ENCODE measurements at places on chromosomes 3 and 15. TPM values are rescaled to one million over a fixed set of nuclear protein-coding genes. Genes with fewer than 3 reads are reported as not detected.

DNA sequence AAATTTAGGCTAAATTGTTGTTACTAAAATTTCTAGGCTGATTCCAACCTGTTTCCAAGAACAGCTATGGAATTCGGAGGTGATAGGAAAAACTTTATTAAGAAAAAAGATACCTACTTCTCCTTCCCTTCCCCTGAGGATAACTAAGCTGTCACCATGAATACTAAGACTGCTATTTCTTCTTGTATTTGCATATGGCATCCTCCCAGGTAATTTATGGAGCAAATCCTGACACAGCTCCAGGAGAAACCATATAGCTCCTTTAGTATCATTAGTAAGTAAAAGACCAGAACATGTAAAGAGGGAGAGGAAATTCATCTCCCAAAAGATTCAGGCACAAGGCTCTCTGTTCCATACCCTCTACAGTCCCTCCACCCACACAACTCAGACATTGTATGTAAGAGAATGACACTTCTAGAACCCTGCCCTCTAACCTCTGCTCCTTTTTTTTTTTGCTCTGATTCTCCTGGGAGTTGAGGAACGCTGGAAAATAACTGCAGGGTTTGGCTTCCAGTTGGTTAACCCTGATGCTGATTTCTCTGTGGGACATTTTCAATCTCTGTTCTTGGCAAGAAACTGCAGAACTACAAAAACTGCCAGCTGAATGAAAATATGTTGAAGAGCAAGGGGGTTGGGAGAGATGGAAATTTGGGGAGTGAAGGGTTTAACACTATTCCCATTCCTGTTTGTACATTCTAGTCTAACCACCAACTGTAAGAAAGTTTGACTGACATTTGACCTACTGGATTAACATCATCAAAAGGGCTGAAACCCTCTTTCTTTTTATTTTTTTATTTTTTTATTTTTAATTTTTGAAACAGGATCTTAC is 14.2 kb upstream of the MAGI1 start:
- DNase-seq = no peak

DNA sequence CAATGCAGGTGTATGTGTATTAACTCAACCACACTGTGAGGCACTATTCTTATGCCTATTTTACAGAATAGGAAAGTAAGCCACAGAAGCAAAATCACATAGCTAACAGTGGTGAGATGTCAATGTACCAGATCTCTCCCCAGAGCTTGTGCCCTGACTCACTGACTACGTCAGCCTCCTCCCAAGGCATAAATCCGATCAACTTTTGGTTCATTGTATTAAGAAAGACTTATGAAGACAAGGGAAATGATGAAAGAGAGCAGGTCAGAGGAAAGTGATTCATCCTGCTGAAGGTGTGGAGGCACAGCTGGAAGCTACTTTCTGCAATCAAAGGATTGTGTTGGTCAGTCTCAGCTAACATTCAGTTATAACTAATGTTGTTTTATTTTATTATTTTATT is 33.0 kb upstream of the SV2B start:
- DNase-seq = no peak

DNA sequence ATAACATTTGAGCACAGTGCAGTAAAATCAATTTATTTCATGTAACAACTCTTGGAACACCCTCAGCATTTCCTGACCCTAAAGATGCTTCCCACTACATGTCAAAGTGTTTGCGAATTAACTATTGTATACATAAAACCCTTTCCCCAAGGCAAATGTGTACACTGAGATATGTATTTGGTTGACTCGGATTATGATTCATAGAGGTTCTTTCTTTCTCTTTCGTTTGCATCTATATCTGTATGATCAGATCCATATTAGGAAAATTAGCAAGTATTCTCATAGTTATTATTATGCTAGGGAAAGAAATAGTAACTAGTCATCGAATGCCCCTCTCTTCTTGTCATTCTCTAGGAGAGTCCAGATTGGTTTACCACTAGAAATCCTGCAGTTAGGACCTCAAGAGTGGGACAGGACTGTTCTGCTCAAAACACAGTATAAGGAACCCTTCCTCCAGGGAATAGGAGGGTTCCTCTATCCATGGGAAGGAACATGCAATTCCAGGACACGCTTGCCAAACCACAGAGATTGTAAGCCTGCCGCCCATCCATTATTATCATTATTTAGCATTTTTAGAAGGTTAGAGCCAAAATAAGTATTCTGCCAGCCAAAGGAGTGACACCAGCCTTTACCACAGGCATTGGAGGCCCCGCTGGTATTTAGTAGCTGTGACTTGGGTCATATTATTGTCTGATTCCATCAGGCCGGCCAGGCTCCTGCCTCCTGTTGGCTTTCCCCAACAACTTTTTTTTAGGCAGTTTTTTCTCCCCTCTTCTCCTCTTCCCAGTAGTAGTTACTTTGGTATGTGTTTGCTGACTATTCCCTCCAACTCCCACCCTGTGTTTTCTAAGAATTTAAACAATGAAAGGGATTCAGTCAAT is 100.7 kb downstream of the GALK2 start:
- no peak for DNase-seq

- no peak for DNase-seq
These were observed 123.6 kb upstream of the STRIT1 start for GRCh38 chr3:155417119-155417517.

DNA sequence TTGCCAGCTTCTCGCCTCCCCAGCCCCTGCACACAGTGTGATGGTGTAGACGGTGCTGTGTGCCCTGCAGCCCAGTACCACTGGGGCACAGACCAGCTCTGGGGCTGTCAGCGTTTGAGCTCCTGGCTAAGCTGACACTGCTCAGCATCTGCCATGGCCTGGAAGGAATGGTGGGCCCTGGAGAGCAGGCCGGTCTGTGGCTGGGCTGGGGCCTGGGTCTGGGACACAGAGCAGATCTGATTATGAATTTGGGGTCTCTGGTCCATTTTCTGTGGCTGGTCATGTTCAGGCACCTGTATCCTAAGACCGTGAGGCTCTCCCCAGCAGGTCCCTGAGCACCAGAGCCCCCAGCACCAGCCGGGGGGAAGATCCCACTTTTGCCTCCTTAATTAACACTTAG is 34.7 kb downstream of the HCN4 start:
- DNase-seq = no peak

GRCh38 chr3:52221563-52222318 is 3.7 kb downstream of the TLR9 start:
- DNase-seq = no peak

GRCh38 chr15:73283366-73283962 is 85.3 kb downstream of the HCN4 start:
- no peak for DNase-seq

- no peak for DNase-seq
These were observed 1.6 kb downstream of the GABPB1 start for GRCh38 chr15:50353251-50353974.

- DNase-seq = no peak
These were observed 4.8 kb upstream of the CCR5 start for GRCh38 chr3:46365737-46366524.

- no peak for DNase-seq
These were observed 450.9 kb downstream of the MAGI1 start for GRCh38 chr3:65587650-65588439.

GRCh38 chr15:50563756-50564155 is 17.3 kb upstream of the USP50 start:
- no peak for DNase-seq

GRCh38 chr15:76905855-76906254 is 715 bp upstream of the SCAPER start:
- peak; percentile 57 for DNase-seq

DNA sequence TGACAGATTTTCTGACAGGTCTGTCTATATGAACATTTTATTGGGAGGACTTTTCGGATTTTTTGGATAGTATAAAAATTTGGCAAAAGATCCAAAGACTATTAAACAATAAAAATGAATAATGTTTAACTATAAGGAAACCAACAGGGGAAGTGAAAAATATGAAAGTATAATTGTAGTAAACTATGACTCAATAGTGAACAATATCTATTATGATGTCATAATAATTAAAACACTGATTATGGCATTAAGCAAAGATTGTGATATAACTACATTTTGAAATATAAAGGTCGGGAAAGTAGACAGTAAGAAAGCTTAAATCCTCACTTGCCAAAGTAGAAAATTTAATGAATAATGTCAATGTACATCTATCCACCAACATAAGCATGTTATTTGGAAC is 44.3 kb upstream of the CNTN6 start:
- no peak for DNase-seq

DNA sequence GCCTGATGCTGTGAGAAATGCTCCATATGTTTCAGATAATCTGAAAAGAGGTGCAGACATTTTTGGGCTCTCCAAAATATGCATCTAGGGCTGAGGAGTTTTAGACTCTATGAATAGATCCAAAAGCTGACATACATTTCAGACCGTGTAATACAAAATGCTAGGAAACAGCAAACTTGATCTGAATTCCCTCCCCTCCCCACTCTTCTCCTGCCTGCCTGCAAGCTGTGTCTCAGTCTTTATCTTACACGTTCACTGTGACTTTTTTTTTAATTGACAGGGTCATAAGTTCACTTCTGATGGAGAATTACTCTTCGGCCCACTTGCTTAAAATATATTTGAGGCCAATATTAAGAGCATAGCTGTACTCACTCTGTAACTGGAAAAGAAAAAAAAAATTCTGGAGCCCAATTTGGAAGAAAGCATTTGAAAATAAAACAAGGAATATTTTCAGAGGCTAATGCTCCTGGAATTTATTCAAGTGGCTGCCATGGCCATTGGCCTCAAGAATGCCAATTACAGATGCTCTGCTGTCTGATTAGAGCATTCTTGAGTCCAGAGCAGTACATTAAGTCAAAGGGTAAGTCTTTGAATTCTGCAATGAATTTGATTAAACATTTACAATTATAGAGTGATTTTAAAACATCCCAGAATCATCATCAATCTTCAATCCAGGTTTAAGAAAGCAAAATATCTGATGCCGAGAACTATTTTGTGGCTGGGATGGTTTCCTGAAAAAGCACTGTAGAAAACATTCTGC is 146.2 kb upstream of the SEMA6D start:
- no peak for DNase-seq

GRCh38 chr3:189580190-189580589 is 51.0 kb upstream of the TP63 start:
- no peak for DNase-seq

DNA sequence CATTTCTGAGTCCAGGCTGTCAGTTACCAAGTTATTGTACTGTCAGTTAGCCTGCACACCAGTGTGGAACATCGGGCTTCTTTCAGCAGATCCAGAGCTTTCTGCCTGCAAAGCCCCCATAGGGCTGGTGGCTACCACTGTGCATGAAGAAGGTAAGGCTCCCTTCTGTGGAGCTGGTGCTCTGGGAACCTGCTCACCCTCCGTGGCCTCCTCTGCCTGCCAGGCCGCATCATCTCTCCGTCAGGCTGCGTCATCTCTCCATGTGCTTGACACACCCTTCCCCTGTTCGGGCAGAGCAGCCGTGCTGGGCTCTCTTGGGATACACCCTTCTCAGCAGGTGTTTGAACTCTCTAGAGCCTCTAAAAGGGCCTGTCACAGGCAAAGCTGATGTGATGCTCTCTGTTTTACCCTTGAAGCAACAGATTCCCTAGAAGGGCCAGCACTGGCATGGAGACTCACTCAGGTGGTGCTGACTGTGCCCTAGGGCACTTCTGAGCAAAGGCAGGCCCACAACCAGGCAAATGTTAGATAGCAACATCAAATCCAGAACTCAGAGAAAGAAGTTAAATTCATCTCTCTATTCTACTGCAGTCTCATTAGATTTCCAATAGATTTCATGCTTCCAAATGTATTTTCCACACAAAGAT is 261.1 kb downstream of the EPHB1 start:
- no peak for DNase-seq

- no peak for DNase-seq
These were observed 149.9 kb upstream of the LRTM1 start for GRCh38 chr3:55077726-55078125.

DNA sequence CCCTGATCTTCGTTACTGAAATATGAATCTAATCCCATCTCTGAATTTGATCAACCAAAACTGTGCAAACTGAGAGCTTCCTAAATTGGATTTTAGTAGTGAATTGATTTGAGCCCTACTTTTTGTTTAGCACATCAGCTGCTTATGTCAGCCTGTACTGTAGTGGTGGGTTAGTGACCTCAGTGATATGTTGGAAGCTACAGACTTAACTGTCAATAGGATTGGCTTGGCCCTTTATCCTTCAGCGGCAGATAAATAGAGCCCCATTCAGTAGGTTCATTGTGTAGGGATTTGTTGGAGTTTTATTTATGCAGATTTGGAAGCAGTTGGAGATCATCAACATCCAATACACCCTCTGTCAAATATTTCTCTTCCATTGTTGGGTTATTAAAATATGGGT is 409.7 kb downstream of the SOX2 start:
- no peak for DNase-seq

- DNase-seq = no peak
These were observed 13.9 kb downstream of the ICE2 start for GRCh38 chr15:60464836-60465630.

GRCh38 chr3:116444819-116445310 is 422 bp downstream of the LSAMP start:
- peak; percentile 18 for DNase-seq

DNA sequence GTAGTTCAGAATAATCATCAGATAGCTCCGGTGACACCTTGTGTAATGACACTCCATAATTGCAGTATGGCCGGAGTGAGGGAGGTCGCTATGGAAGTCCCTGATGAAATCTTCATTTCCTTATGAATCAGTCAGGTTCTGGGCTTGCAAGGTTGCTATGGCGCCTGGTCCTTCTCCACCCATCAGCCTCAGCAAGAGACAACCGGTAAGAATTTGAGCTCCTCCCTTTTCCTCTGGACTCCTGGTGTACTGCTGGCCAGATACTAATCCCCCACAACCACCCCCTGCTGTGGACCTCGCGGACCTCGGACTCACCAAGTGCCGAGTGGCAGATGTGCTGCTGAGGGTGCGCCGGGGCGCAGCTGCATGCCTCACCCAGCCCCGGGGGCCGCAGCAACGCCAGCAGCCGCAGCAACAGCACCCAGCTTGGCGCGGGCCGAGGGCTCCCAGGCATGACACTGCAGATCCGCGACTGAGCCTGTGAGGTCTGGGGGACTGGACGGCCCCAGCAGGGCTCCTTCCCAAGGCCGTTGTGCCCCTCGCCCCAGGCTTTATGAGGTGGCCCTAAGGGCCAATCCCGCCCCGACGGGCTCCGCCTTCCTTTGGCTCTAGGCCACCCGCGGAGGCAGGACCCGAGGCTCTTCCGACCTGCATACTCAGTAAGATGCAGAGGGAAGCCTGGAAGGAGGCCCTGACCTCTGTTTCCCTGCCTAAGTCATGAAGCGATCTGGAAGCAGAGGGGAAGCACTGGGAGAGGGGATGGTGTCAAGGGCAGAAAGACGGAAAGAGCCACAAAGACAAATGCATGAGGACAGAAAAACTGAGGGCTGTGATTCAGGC is at the start of gene TIMP4:
Gene TIMP4 (minus strand): TSS at position 526 of the 840 bp plus-strand sequence. CDS start 72 bp downstream, at position 454.
- DNase-seq = no peak

SLC12A6 gene
- 38.3 TPM for total RNA-seq

HCLS1 gene
- 13.5 TPM for total RNA-seq

SYNPR gene
- 109 TPM for total RNA-seq

CRYGS gene
- 4.7 TPM for total RNA-seq

IMPG2 gene
- total RNA-seq = 1.1 TPM

CD80 gene
- not detected for total RNA-seq

MAGEL2 gene
- 6.1 TPM for total RNA-seq

CXCR6 gene
- total RNA-seq = not detected

LRTM1 gene
- total RNA-seq = not detected

GOLGA6B gene
- 0.53 TPM for total RNA-seq

C3orf22 gene
- not detected for total RNA-seq

MESP2 gene
- total RNA-seq = 0.59 TPM

LDHAL6B gene
- total RNA-seq = not detected

ADGRG7 gene
- not detected for total RNA-seq

SLC35G2 gene
- total RNA-seq = 29.8 TPM

Measured in dorsolateral prefrontal cortex (tissue), 122 donors.